T-helper 2 cell (primary cell): ENCODE measurements at places on chromosomes 7 and 10.
A peak's percentile ranks its signal among the peaks of the same experiment; 100 is the strongest.

DNA sequence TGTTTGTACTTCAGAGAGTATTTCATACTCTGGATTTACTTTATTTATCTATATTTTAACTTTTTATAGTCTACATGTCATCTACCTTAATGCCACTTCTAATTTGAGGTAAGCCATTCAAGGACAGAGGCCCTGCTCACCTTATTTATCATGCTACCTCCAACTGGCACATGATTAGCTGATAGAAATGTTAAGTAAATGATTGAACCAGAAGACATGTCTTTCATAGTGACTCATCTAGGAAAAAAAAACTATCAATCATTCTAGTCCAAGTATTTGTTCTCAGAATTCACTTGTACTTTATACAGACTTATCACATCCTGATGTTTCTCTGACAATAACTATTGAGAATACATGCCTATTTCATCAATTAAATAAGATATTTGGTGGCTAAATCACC lies 856.3 kb downstream of the XPNPEP1 start:
- no peak for DNase-seq

DNA sequence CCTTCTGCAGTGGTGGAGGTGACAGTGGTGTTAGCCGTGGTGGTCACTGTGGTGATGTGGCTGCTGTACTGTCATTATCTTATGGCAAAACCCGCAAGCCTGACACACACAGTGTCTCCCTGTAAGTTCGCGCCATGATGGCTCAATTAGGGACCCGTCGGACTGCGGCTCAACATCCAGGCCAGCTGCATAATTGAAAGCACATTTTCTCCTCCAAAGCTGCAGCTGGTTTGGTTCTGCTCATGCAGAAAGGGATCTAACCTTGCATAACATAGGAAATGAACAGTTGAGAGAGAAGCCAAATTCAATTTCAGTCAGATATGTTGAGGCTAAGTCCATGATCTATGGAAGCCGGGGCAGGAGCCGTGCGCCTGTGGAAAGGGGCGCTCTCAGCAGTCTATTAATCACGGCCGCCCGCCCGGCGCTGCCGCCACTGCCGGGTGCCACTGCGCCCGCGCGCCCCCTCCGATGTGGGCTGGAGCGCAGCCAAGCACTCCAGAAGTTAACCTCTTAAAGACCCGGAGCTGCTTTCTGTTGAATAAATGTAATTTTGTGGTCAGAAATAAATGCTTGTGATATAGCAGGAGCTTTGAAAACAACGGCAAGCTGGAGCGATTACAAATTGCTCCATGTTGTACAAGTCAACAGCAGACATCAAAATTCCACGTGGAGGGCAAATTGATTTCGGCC lies 227.7 kb downstream of the CUX1 start:
- no peak for DNase-seq

DNA sequence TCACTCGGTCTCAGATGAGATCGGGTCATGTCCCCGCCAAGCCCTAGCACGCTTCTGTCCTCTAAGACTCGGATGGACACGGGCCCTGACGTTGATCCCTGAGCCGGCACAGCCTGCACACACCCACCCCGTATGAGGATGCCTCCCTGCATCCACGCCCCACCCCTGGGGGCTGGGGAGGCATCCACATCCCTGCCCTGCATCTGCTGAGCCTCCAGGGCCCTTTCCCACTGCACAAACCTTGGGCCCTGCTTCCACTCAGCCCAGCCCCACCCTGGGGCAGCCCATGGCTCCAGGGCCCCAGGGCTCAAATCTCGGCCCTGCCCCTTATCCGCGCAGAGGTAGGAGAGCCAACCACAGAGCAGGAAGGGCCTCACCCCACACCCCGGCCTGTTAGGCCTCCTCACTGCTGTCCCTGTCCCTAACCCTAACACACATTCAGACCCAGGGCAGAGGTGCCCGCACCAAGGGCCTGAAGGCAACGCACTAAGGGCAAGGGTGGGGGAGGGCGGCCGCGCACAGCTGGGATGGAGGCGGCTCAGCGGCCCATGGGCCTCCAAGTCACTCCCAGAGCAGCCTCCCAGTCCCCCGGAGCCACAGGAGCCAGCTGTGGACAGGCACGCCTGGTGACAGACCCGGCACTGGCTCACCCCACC lies 9.5 kb upstream of the MICALL2 start:
- no peak for DNase-seq

- no peak for DNase-seq
These were observed 14.3 kb downstream of the ADAM12 start for GRCh38 chr10:126373972-126374371.

GRCh38 chr10:36533861-36534260 lies 591.5 kb upstream of the ANKRD30A start:
- DNase-seq, result no peak

GRCh38 chr7:102450242-102450641 lies 14.4 kb downstream of the ALKBH4 start:
- DNase-seq, result peak; percentile 25

DNA sequence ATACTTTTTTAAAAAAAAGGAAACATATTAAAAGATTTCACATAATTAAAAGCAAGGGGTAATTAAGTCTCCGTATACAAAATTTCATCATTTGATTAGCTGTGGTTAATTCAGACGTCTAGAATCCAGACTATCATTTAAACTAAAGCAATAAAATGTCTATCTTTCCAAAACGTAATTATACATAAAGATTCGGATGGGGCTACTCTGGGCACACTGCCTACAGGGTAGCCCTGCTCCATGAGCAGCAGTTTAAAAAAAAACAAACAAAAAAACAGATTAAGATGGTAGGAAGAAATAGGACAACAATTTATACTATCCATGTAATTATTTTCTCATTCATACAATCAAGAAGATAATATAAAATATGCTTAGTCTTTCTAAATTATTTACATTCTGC lies 96.0 kb downstream of the NRBF2 start:
- no peak for DNase-seq

GRCh38 chr10:14163377-14164086 lies 167.2 kb downstream of the FRMD4A start:
- DNase-seq, result no peak

DNA sequence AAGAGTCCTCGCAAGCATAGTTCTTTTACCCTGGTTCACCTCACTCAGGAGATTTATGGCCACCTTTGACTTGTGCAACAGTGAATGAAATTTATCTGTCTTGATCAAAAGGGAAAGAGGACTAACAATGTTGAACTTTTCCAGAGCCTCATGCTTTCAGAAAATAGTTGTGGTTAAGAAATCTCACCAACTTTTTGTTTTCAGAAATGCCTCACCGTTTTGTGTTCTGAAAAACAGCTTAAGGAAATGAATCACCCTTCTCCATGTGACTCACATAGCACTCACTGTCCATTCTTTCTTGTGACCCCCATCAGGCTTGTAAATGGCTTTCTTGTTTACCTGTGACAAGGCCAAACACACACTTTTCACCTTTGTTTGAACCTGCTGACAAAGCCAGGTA lies 148.6 kb upstream of the FAM3C start:
- DNase-seq, result peak; percentile 78

DNA sequence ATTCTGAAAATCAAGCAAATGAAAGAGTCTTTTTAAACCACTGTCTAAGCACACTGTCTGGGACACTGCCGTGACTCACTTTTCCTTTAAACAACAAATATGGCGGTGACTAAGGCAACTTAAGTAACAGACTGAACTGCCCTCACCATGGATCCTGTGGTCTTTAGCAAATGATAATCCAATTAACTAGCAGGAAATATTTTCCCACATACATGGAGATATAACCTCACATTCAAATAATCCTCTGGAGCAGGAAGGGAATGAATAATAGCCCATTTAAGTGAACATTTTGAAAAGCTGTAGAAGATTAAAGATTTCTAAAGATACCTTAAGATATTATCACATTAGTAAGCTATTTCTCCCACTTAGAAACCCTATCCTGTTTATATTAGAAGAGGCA lies 40.3 kb upstream of the LRRC17 start:
- DNase-seq, result no peak

DNA sequence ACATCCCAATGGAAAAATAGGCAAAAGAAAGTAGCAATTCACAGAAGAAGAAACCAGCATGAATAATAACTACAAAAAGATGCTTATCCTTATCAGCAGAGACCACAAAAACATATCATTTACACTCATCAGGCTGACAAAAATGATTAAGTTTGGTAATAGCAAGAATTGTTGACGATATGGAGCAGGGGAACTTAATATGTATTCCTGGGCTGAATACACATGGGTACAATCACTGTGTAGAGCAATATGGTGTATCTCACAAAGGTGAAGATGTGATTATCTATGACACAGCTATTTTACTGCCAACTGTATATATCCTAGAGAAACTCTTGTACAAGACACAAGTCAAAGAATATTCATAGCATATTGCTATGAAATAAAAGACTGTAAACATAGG lies 141.8 kb upstream of the NOBOX start:
- DNase-seq, result no peak

DNA sequence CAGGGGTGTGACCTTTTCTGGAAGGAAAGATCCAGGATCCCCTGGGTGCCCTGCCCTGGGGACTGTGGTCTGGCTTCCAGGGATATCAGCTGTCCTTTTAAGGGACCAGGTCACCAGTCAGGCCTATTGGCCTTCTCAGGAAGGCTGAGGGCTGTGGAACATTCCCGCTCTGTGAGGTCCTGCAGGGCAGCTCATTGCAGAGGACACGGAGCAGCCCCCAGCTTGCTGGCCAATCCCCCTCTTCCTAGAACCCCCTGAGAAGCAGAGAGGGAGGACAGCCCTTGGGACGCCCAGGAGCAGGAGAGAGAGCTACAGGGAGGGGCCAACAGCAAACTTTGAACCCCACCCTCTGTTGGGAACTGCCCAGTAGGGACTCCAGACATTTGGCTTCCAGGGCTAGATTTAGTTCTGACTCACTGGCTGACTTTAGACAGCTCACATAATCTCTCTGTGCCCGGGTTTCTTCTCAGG lies 67.9 kb upstream of the COL13A1 start:
- no peak for DNase-seq

GRCh38 chr7:155796381-155797261 lies 15.6 kb downstream of the SHH start:
- DNase-seq, result peak; percentile 54

DNA sequence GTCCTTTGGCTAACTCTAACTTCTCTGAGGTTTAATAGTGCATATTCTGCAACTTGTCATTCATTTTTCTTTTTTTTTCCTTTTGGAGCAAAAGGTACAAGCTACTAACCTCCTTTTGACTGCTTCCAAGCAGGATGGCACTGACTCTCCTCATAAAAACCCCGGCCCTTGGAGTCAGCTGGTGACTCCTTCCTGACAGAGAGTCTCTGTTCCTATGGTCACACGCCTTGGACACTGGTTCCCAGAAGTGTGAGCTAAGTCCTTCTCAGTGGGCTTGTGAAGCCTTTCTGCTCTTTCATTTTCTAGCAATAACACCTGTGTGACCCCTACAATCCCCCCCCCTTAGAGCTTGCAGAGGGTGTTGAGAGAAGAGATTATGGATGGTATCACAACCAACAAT lies 21.7 kb downstream of the DOCK4 start:
- DNase-seq, result no peak

- DNase-seq, result no peak
These were observed 11.9 kb downstream of the MEOX2 start for GRCh38 chr7:15674586-15674985.

GRCh38 chr7:70529914-70530585 lies 601.9 kb upstream of the GALNT17 start:
- no peak for DNase-seq

DNA sequence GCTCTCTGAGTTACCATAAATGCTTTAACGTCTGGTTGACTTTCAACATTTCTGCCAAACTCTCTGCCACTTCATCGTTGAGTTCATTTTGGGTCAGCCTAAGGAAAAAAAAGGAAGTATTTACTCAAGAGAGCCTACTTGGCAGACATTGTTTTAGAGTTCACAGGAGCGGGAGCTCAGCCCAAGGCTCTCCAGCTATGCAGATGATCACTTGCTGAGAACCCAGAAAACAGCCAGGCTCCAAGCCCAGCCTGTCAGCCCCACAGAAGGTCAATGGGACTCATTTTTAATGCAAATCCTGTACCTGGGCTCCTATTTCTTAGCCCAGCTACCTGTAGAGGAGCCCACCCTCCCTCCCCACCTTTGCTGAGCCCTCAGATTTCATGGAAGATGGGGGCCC lies 45.5 kb downstream of the NOD1 start:
- no peak for DNase-seq

- no peak for DNase-seq
These were observed 222.1 kb upstream of the AOAH start for GRCh38 chr7:36946401-36946739.

- DNase-seq, result no peak
These were observed 29.5 kb downstream of the CHCHD3 start for GRCh38 chr7:133052401-133052756.

DNA sequence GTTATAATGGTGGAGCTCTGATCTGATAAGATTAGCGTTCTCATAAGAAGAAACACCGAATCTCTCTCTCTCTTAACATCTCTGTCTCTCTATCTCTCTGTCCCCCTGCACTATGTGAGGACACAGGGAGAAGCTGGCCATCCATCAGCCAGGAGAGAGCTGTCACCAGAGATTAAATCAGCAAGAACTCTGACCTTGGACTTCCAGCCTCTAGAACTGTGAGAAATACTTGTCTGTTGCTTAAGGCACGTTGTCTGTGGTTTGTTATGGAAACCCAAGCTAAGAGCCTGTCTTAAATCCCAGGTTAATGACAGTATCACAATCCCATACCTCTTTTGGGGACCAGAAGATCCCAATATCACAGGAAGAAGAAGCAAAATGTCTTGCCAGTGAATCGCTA lies 132.0 kb upstream of the AKR1E2 start:
- DNase-seq, result no peak

DNA sequence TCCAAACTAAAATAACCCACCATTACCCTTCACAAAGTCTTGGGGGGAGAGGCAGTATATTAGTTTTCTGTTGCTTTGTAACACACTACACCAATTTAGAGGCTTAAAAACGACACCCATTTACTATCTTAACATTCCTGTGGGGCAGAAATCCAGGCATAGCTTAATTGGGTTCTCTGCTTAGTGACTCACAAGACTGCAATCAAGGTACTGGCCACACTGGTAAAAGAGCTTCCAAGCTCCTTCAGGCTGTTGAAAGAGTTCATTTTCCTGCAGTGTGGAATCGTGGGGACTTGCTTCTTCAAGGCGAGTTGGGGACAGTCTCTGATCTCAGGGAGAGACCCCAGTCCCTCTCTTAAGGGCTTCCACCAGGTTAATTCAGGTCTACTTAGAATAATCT lies 139.1 kb downstream of the XPNPEP1 start:
- no peak for DNase-seq

- DNase-seq, result no peak
These were observed 62.4 kb downstream of the PROSER2 start for GRCh38 chr10:11885437-11886137.

DNA sequence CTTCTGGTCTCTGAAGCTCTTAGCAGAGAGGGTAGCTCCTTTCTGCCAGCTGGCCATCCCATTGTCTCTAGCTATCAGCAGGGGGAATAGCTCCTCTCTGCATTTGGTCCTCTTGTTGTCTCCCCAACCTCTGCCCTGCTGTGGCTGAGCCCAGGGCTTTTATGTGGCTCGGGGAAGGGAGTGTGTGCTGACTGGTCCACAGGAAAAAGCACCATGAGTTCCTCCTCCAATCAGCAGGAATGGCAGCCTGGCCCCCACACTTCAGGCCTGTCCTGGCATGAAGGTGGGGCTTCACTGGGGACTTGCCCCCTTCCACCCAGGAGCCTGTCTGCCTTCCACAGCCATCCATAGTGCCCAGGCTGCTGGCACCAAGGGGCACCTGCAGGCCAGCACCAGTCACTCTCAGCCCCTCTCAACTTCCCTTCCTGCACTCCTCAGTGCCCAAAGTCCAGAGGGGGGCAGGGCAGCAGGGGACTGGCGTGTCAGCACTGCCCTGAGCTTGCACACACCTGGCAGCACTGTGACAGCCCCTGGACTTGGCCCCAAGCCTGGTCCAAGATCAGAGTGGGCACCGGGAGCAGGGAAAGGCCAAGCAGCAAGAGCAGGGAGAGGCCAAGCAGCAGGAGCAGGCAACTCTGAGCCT lies 36.2 kb downstream of the NOLC1 start:
- no peak for DNase-seq
